ENCODE measurements at places on chromosomes 4 and X.

- no peak for DNase-seq
Measured at GRCh38 chr4:158667651-158668198, 4.0 kb downstream of the C4orf46 start.

- DNase-seq, result no peak
Measured at GRCh38 chr4:146190456-146190855, 14.9 kb downstream of the LSM6 start.

DNA sequence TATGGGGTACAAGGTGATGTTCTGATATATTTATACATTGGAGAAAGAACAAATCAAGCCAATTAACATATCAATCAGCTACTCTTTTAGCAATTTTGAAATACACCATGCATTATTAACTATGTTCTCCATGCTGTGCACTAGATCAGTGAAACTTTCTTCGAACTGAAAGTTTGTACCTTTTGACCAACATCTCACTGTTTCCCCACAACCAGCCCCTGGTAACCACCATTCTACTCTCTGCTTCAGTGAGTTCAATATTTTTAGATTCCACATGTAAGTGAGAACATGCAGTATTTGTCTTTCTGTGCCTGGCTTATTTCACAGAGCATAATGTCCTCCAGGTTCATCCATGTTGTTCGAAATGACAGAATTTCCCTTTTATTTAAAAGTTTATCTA lies 246.1 kb upstream of the VCX start:
- no peak for DNase-seq

- no peak for DNase-seq
Measured at GRCh38 chr4:138509346-138509745, 267.2 kb upstream of the SLC7A11 start.

GRCh38 chrX:75118296-75118695 lies 37.8 kb downstream of the ABCB7 start:
- DNase-seq, result no peak

DNA sequence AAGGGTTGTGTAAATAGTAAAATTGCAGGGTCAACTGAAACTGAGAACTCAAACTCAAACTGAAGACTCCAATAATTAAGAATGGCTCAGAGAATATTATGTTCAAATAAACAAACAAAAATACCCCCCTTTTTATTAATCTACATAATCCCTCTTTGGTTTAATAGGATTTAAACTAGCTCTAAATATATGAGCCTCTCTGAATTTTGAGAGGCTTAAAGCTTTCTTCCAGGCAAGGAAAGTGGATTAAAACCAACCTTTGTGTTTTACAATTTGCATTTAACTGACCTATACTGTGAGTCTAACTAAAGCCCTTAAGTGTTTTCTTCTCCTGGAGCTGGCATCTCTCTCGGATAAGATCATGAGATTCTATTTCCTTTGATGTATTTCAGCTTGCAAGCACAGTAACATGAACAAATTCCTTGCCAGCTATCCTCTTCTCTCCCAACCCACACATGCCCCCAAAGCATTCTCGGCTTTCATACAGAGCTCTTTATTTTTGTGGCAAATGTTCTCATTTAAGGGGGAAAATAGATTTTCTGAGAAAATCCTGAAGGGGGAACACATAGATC lies 1310.8 kb upstream of the AGA start:
- DNase-seq, result no peak

GRCh38 chrX:104195489-104196084 lies 29.3 kb downstream of the FAM199X start:
- DNase-seq, result no peak

DNA sequence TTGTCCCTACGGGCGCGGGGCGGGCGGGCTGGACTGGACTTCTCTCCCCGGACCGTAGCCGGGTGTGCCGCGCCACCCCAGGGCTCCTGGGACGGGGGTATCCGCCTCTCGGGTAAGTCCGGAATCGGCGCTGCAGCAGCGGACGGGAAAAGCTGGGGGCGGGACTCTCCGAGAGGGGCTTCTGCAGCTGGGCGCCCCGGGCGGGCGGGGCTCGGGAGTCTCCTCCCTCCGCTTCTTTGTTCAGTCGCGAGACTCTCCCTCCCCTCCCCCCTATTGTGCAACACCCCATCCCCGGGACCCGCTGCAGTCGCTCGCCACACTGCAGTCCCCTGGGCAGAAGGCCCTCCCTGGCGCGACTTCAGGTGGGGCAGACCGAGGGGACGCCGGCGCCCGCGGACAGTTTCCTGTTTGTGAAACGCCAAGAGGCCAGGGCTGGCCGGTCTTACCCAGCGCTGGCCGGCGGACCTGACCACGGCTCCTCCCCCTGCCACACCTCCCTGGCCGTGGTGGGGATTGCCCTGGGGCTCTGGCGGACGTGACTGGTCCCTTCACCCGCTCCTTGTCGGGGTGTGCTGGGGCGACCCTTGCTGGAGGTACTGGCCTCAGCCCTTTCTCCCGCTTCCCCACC lies 966 bp downstream of the CCNG2 start:
- DNase-seq, result peak; percentile 72

GRCh38 chr4:115054836-115055235 lies 58.6 kb downstream of the NDST4 start:
- DNase-seq, result no peak

DNA sequence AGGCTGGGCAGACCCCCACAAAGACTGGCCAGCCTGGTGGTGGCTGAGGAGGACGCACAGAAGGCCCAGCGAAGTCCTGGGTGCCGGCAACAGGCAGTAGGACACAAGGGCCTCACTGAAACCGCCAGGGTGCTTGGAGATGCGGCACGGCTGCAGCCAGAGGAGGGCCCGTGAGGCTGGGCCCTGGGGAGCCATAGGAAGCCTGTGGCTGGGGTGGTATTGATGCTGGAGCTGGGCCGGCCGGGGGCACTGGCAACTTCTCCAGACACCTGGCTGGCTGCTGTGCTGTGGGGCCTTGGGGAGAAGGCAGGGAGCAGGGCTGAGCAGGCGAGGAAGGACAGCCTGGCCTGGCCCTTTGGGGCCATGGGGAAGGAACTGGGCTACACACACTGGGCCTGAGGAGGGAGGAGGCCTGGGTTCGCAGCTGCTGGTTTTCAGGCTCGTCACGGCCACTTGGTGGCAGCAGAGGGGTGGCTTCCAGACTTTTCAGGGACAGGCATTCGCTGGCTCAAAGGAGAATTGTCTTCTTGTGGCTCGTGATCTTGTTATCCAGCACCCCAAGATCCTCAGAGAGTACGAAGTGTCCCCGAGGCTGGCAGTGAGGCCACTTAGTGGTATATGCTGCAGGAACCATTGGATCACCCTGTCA lies 37.2 kb downstream of the ATP2B3 start:
- DNase-seq, result peak; percentile 71

DNA sequence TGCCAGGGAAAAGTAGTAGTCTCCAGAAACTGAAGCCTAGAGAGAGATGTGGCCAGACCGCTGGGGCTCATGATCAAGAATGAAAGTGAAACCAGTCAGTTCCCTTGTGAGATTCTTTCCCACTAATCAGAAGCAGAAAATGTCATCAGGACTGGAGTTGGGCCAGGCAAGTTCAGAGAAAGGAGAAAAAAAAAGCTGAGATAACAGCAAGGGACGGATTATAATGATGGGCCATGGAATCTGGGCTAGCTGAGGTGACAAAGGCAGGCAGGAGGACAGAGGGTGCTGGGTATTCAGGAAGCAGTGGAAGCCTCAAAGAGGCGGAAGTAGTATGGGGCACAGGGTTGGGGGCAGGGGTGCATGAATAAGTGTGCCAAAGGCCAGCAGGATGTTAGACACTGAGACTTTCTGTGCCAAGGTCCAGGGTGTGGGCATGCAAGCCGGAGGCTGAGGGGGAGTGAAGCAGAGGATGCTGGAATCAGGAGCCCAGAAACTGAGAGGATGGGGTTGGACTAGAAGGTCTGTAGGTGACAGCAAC lies 2.5 kb downstream of the CXorf38 start:
- peak; percentile 51 for DNase-seq

- DNase-seq, result no peak
Measured at GRCh38 chr4:48446642-48447041, 36.5 kb upstream of the SLC10A4 start.

- DNase-seq, result no peak
Measured at GRCh38 chr4:141388481-141388880, 167.8 kb downstream of the ZNF330 start.

DNA sequence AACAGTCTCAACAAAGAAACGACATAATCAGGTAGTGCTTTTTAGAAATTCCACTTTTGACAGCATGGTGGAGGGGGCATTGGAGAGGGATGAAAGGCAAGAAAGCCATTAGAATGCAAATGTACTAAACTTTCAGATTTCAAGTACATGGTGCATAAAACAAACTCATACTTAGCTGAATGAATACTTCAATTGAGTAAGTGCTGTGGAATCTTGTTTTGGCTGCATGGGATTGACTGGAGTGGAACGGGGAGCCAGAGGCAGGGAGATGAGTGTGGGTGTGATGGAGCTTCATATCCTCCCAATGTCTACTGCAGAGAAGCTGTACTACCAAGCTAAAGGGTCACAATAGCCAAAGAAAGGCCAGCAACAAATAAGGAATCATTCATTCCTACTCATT lies 52.4 kb downstream of the USP46 start:
- no peak for DNase-seq

DNA sequence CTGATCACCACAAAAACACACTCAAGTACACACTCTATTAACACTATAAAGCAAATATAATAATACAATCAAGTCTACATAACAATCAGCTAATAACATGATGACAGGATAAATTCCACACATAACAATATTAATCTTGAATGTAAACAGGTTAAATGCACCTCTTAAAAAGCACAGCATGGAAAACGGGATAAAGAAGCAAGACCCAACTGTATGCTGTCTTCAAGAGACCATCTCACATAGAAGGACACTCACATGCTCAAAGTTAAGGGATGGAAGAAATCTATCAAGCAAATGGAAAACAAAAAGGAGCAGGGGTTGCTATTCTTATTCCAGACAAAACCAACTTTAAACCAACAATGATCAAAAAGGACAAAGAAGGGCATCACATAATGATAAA lies 28.1 kb downstream of the CBR4 start:
- DNase-seq, result no peak

DNA sequence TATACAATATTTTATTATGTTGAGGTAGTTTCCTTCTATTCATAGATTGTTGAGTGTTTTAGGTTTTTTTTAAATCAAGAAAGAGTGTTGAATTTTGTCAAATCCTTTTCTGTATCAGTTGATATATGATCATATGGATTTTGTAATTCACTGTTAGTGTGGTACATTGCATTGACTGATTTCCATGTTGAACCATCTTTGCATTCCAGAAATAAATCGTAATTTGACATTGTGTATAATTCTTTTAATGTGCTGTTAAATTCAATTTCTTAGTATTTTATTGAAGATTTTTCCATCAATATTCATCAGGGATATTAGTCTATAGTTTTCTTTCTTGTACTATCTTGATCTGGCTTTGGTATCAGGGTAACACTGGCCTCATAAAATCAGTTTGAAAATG lies 103.8 kb downstream of the LRBA start:
- no peak for DNase-seq

DNA sequence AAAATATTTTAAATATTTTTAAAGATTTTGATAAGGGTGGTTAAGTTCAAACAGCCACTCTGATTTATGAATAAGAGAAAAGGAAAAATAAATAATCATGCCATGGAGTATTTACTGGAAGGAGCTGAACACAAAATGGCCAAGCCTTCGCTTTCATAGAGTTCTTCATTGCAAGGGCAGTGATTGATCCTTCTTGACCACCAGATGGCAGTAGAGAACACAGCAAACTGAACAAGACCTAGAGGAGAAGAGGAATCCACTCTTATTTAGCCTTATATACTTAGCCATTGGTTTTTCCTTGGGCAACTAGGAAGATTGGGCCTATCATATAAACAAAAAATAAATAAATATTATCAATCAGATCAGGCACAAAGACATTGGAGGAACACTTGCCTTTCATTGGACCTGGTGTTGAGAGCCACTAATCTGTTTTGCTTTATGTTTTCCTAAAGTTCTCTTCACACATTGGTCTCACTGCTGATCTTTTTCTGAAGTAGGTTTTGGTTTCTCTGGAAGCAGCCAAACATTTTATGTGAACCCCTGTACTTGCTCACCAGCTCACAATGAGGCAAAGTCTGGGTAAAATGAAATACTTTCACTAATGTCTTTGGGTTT lies 58.1 kb upstream of the PARM1 start:
- DNase-seq, result no peak

- DNase-seq, result no peak
Measured at GRCh38 chr4:8398347-8398746, 42.2 kb downstream of the ACOX3 start.

GRCh38 chr4:52751487-52751911 lies 274 bp upstream of the ERVMER34-1 start:
- DNase-seq, result no peak

DNA sequence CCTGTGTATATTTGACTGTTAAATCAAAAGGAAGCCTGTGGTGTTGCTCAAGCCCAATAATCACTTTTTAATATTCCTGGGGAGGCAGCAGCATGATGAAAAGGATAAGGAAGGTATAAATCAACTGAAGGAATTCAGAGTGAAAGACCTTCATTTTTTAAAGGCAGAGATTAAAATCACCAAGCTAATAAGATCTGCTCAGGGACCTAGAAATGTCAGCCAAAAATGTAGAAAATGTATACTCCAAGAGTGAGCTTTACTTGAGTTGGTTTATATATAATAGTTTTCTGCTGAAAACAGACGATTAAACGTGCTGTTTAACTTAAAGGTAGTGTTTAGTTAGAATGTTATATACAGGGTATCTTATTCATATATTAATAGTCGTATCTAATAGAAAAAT lies 549.3 kb downstream of the IQCM start:
- no peak for DNase-seq

GRCh38 chrX:70012756-70013155 lies 37.0 kb downstream of the AWAT2 start:
- no peak for DNase-seq

GRCh38 chrX:65668377-65669310 lies 1.2 kb downstream of the MSN start:
- DNase-seq, result peak; percentile 60

DNA sequence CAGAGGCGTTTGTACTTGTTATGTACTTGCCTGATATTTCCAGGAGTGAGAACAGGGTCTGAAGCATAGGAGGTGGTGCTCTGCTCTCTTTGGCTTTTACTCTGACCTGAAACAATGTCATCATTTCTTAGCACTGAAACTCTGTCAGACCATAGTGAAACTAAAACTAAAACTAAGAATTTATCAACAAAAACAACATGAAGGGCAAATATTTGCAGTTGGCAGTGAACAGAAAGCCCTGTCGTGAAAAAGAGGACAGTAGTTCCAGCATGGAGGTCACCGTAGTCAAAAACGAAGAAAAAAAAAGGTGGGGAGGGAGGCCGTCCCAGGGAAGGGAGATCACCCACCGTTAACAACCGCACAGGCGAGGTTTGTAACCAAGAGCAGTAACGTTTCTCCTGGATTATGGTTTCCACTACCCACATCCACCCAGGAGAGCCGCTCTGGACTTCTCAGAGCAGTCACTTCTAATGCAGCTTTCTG lies 97.5 kb downstream of the ANK2 start:
- no peak for DNase-seq
